Bronchus fibroblast of lung (primary cell): ENCODE measurements at places on chromosomes 2 and 18. TPM values are rescaled to one million over a fixed set of nuclear protein-coding genes. Genes with fewer than 3 reads are reported as not detected.

AMER3 gene
- not detected in 2 replicates for total RNA-seq

CAPN14 gene
- under 0.01 TPM in 2 replicates for total RNA-seq

HPCAL1 gene
- total RNA-seq = 62.0 and 74.1 TPM in 2 replicates

ALK gene
- total RNA-seq = not detected in 2 replicates

SPEG gene
- 13.2 and 14.0 TPM in 2 replicates for total RNA-seq

IL1F10 gene
- not detected in 2 replicates for total RNA-seq

ABCB11 gene
- not detected in 2 replicates for total RNA-seq

UGT1A3 gene
- total RNA-seq = not detected in 2 replicates

PRKAG3 gene
- total RNA-seq = not detected in 2 replicates

CPSF3 gene
- 60.9 TPM in 2 replicates for total RNA-seq
